ENCODE measurements at places on chromosomes 2 and 18. TPM values are rescaled to one million over a fixed set of nuclear protein-coding genes. Genes with fewer than 3 reads are reported as not detected.

GRCh38 chr2:19312949-19313348 is 45.5 kb downstream of the OSR1 start:
- H3K4me3 ChIP-seq, result no peak overlapping the region
- no peak overlapping the region for H3K27ac ChIP-seq
- no peak for DNase-seq
- no peaks in the 10 kb centered on the region for H3K36me3 ChIP-seq

DNA sequence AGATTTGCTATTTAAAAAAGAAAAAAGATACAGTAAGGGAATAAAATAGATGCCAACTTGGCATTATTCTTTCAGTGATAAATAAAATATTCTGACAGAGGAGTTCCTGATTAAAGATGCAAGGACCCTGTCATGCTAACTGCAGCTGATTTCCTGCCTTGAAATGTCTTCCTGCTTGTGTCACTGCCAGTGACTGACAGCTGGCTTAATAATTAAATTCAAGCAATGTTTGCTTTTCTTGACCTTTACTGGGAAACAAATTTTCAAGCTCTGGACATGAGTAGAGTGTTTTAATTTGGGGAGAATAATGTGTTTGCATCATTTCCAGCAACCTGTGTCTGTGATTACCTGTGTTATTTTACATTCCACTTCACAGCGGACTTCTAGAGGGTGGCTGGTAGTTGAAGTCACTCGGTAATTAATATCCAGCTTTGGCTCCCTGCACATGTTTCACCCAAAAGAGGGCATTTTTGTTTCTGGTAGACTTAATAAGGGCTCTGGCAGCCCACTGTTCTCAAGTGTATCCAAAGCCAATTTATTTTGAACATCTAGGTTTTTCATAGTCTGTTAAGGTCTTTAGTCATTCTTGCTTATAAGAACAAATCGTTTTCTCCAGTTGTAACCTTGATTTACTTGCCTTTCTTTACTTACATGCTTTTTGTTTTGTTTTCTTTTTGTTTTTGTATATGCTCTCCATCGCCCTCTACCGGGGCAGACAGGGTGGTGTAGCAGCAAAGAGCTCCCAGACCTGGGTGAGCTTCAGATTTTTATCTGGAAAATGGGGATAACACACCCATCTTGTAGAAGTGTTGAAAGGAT is 48.5 kb upstream of the PROKR1 start:
- no peak overlapping the region for H3K27ac ChIP-seq
- no peaks in the 10 kb centered on the region for H3K4me1 ChIP-seq
- H3K36me3 ChIP-seq, result no peaks in the 10 kb centered on the region
- peak; percentile 42 for DNase-seq
- H3K4me3 ChIP-seq, result no peak overlapping the region

- DNase-seq, result no peak
- H3K4me3 ChIP-seq, result no peak overlapping the region
- H3K27me3 ChIP-seq, result no peaks in the 10 kb centered on the region
- no peak overlapping the region for H3K27ac ChIP-seq
- no peaks in the 10 kb centered on the region for H3K4me1 ChIP-seq
- no peaks in the 10 kb centered on the region for H3K36me3 ChIP-seq
Observed at GRCh38 chr2:156394033-156394741, 42.0 kb upstream of the GPD2 start.

GRCh38 chr2:120736624-120737339 is 1.1 kb downstream of the GLI2 start:
- H3K27ac ChIP-seq, result peak overlapping the region; percentile 47
- peaks cover 50% of the 10 kb centered on the region for H3K27me3 ChIP-seq
- peak; percentile 52 for DNase-seq
- no peaks in the 10 kb centered on the region for H3K4me1 ChIP-seq

CRYBA2 gene
- 5.5 TPM for total RNA-seq
